ENCODE measurements at places on chromosomes 3 and 15.

- no peak for DNase-seq
These were observed 245.0 kb downstream of the ZMAT3 start for GRCh38 chr3:178826435-178827123.

GRCh38 chr3:192817506-192817905 is 90.2 kb upstream of the FGF12 start:
- DNase-seq = no peak

DNA sequence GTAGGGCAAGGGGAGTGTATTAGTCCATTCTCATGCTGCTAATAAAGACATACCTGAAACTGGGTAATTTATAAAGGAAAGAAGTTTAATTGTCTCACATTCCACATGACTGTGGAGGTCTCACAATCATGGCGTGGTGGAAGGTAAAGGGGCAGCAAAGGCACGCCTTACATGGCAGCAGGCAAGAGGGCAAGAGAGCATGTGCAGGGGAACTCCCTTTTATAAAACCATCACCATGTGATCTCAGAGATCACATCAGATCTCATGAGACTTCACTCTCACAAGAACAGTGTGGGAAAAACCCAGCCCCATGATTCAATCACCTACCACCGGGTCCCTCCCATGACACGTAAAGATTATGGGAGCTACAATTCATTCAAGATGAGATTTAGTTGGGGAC is 41.4 kb downstream of the SUMF1 start:
- DNase-seq = no peak

DNA sequence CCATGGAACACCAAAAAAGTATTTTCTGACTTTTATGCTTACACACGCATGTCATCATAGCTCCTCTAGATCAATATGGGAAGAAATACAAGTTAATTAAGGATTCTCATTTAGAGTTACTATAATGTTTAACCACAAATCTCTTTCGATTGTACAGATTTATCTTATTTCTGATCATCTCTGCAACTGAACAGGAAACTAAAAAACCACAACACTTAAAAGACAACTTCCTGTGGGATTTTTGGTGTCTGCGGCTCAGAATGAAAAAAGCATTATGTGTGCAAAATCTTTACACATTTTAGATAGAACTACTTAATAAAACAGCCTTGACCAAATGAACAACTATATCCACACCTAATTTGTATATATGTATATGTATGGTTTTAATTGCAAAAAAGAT is 3.0 kb upstream of the TJP1 start:
- no peak for DNase-seq

DNA sequence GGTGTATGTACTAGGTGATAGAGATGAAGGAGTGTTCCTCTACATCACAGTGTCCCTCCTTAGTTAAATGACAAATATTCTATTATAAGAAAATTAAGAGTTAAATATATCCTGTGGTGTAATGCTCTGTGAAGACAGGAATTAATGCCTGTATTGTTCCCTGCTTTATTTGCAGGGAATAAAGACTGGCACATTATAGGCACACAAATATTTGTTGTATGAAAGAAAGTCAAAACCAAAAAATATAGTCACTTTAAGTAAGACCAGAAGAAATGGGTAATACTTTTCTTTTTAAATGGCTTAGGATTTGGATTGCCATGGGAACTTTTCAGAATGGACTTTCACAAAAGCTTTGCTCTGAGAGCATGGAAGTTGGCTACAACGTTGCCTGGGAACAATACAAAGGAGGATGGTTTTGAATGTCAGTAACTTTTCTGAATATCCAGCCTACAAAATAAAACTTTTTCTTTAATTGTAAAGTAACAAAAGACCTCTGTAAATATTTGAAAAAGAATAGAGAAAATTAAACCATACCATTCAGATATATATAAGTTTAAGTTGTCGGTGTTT is 158.0 kb upstream of the P2RY1 start:
- no peak for DNase-seq

DNA sequence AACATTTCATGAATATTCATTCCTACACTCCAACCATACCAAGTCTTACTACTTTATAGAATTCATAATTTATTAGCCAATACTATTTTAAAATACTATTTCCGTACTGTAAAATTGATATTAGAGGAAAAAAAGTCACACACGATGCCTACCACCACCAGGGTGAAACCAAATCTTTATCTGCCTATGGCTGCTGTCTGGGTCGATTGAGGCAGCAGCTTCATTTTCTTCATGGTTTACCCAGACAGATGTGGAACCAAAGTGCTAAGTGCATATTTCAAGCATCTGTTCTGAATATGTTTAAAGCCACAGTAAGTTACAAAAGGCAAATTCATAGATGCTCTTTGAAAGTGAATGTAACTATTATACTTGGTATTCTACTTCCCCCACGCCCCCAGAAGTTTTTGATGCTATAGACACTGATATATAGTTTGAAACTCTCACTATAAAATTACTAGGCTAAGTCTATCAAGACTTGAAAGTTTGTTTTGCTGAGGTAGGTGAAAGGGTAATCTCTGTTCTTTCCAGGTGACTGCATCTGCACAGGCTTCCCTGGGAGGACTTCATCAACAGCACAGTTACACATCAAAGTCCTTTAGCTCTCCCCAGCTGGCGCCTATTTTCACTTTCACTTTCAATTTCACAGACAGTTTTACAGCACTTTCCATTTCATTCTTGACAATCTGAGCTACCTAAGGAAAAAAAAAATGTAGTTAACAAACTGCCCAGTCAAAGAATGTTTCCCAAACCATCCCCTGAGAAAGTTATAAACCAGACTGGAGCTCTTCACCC is 113.9 kb downstream of the POLQ start:
- DNase-seq = no peak

- no peak for DNase-seq
These were observed 180.0 kb upstream of the TGFBR2 start for GRCh38 chr3:30426293-30426993.

DNA sequence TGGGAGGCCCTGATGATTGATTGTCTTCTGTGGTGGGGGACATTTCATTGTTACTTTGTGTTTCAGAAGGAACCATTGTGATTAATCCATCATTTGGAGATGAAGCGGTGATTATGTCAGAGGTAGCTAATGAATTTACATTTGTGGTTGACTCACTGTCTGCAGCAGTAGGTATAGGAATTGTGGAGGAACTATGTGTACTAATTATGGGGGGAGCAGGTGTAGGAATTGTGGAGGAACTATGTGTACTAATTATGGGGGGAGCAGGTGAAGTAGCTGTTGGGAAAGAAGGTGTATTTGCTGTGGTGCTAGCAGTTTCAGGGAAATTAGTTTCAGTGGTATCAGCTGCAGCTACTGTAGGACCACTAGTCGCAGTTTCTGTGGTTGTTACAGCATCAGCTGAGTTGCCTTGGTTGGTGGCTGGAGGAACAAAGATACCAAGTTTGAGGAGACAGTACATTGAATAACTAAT is 6.9 kb downstream of the MUC13 start:
- no peak for DNase-seq

GRCh38 chr3:73729969-73730440 is 105.3 kb upstream of the PDZRN3 start:
- no peak for DNase-seq

DNA sequence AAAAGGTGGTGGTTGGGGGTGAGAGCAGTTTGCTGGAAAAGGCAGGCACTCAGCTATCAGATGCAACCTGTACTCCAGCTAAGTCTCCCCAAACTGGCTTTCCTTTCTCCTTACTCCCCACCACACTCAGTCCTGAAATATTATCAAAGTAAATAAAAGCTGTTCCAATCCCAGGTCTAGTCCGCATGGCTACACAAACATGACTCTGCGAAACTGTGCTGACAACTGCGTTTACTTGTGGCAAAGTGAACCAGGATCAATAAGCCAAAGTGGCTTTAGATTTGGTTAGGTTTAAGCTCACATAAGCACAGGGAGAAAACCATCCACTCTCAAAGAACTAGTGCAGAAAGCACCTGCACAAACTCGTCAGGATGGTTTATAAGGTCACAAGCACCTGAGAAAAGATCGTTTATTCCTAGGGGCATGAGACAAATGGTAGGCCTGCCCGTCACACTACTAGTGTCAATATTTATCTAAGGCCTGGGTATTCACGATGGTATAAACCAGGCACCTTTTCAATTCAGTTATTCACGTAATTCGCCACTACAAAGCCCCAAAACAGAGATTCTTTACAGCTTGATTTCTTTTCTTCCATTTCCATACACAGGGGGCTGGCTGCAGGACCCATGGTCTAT is 25.3 kb downstream of the LRIG1 start:
- peak; percentile 27 for DNase-seq

GRCh38 chr3:190481779-190482178 is 32.1 kb upstream of the TMEM207 start:
- DNase-seq = no peak

- peak; percentile 27 for DNase-seq
These were observed at the start of gene ZBTB20 for GRCh38 chr3:115146418-115147328. Gene ZBTB20, minus strand, starts transcription at chr3:115147288.

DNA sequence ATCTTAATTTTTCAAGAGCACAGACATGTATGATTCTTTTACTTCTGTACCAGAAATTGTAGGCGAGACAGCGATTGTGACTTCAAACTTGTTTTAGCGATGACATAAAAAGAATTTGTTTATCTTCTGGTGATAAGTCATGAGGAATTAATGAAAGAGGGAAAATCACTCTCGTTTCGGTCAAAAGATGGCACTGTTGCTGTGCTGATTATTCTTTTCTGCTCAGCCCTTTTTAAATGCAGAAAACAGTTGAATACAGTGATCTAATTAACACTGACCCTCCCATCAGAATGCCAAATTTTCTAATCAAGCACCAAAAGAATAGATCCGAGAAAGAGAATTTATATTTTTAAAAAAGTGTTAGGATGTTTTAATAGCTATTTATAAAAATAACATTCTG is 52.6 kb downstream of the NSUN3 start:
- no peak for DNase-seq

GRCh38 chr15:96053031-96053780 is 277.3 kb upstream of the NR2F2 start:
- DNase-seq = peak; percentile 44

All from NCI-H187 (cell line).